ENCODE measurements at places on chromosomes 7 and 10.

DNA sequence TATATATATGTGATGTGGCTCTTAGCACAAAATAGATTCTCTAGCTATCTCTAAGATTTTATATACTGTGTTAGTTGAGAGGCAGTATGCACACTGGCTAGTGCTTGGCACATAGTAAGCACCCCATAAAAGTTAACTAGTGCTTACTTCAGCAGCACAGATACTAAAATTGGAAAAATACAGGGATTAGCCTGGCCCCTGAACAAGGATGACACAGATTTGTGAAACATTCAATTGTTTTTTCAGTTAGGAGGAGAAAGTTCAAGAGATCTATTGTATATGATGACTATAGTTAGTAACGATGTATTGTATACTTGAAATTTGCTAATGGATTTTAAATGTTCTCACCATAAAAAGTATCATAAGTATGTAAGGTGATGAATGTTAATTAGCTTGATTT, 78.3 kb upstream of the LRRC17 start:
- no peak for DNase-seq

- DNase-seq: no peak
Observed at GRCh38 chr10:83935911-83936310, 203.4 kb upstream of the GHITM start.

GRCh38 chr10:26528715-26529393, 90.7 kb downstream of the APBB1IP start:
- DNase-seq: no peak

- no peak for DNase-seq
Observed at GRCh38 chr10:31752170-31752569, 176.5 kb downstream of the ARHGAP12 start.
